Adrenal gland (tissue), 19 donors: ENCODE measurements at places on chromosomes 7 and 10. TPM values are rescaled to one million over a fixed set of nuclear protein-coding genes. Genes with fewer than 3 reads are reported as not detected.

DNA sequence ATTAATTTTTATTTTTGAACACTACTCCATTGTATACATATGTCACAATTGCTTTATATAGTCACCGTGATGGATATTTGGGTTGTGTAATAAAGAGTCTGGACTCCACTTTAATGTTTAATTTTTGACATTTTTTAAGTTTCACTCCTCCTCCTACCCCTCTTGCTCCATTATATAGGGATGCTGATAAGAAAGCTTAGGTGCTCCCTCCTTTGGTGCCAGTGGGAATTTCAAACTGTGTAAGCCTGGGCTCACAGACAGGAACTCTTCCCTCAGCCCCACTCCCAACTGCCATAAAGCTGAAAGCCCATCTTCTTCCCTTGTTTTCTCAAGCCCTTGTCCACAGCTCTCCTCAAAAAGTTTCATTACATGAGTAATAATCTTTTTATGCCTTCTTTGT lies 47.6 kb downstream of the TWIST1 start:
- no peak for DNase-seq
- no peaks in the 10 kb centered on the region for H3K27me3 ChIP-seq
- no peaks in the 10 kb centered on the region for H3K4me1 ChIP-seq
- no peaks in the 10 kb centered on the region for H3K36me3 ChIP-seq
- H3K4me3 ChIP-seq: no peak overlapping the region

DNA sequence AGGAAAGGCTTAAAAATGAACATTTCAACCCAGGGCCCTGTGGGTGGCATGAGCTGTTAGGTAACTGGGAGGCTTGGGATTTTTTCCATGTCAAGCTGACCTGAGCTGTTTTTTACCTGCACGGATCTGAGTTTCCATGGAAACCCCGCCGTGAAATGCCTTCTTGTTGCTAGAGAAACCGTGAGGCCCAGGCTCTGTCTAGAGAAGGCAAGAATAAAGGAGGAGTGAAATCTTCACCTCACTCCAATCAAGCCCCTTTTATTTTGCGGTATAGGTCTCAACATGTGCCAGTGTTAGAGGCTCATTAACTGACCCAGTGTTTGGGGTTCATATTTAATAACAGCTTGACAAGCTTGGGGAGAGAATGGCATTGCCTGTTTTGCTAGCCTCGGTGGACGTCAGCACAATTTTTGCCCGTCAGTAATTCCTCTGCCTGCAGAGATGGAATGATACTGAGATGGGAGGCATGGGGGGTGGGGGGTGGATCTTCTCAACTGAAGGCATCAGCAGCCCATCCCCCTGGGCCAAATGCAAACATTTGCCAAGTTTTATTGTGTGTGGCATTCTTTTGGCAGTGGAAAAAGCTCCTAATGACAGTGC lies 48.9 kb upstream of the PDCD4 start:
- no peak overlapping the region for H3K27ac ChIP-seq
- no peaks in the 10 kb centered on the region for H3K36me3 ChIP-seq
- H3K4me1 ChIP-seq: peaks cover 18% of the 10 kb centered on the region
- no peak for DNase-seq
- H3K27me3 ChIP-seq: no peaks in the 10 kb centered on the region

- H3K4me1 ChIP-seq: peaks cover 24% of the 10 kb centered on the region
- no peaks in the 10 kb centered on the region for H3K27me3 ChIP-seq
- no peak overlapping the region for H3K4me3 ChIP-seq
- H3K36me3 ChIP-seq: no peaks in the 10 kb centered on the region
- H3K27ac ChIP-seq: no peak overlapping the region
- DNase-seq: no peak
Observed at GRCh38 chr10:124557648-124558338, 96.2 kb downstream of the LHPP start.

DNA sequence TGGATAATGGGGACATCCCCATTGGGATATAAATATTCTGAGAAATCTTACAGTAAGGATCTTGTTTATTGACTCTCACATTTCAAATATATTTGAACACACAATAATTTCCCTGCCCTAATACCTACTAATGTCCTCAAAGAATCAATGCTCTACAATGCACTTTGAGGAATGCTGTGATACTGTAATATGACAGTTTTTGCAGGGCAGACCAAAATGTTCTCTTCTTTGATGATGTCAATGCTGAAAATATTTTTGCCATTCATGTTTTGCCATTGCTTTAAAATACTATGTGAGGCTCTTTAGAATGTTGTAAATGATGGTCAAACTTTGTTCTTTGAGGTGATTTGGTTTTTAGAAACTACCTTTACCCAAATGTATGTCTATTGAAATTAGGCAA lies 594.1 kb downstream of the INHBA start:
- DNase-seq: no peak
- no peaks in the 10 kb centered on the region for H3K36me3 ChIP-seq
- H3K4me3 ChIP-seq: no peak overlapping the region
- no peaks in the 10 kb centered on the region for H3K4me1 ChIP-seq
- H3K27ac ChIP-seq: no peak overlapping the region

GRCh38 chr7:25196132-25196896 lies 32.0 kb downstream of the NPVF start:
- no peaks in the 10 kb centered on the region for H3K4me1 ChIP-seq
- H3K27ac ChIP-seq: no peak overlapping the region
- no peaks in the 10 kb centered on the region for H3K36me3 ChIP-seq
- no peak overlapping the region for H3K4me3 ChIP-seq

DNA sequence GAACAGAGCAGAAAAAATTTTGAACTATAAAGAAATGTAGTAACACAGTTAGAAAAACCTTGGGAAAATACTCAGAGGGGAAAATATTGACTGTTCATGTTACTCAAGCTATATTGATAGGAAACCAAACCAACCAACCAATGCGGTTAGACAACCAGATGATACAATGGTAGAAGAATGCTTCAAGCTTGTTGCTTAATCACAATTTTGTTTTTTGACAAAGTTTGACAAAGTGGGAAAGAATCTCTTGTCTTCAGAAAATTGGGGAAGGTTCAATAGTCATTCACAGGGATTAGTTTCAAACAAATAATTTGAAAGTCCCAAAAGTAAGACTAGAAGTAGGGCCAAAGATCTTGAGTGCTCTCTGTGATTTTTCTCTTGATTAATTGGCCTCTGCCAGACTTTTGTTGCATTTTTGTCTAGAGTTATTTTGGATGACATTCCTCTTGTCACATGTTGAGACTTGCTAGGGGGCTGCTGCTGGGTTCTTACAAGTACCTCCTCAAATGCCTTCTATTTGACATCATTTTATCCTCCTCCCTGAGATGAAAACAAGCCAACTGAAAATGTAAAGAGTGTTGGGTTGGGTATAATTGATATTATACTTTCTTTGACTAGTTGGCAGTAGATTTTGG lies 233.1 kb upstream of the PHYHIPL start:
- H3K27me3 ChIP-seq: no peaks in the 10 kb centered on the region
- no peaks in the 10 kb centered on the region for H3K36me3 ChIP-seq
- DNase-seq: no peak
- H3K27ac ChIP-seq: no peak overlapping the region

GRCh38 chr7:936386-937054 lies 18.0 kb downstream of the ADAP1 start:
- H3K27ac ChIP-seq: no peak overlapping the region
- H3K4me3 ChIP-seq: no peak overlapping the region
- H3K4me1 ChIP-seq: no peaks in the 10 kb centered on the region
- no peak for DNase-seq
- H3K36me3 ChIP-seq: no peaks in the 10 kb centered on the region
- no peaks in the 10 kb centered on the region for H3K27me3 ChIP-seq

GRCh38 chr7:129376778-129377700 lies 57.2 kb upstream of the STRIP2 start:
- H3K4me3 ChIP-seq: no peak overlapping the region
- H3K36me3 ChIP-seq: no peaks in the 10 kb centered on the region
- no peak overlapping the region for H3K27ac ChIP-seq

GRCh38 chr10:21492421-21492820 lies 33.1 kb downstream of the SKIDA1 start:
- H3K4me1 ChIP-seq: peaks cover 4% of the 10 kb centered on the region
- no peaks in the 10 kb centered on the region for H3K36me3 ChIP-seq
- H3K4me3 ChIP-seq: no peak overlapping the region
- no peak overlapping the region for H3K27ac ChIP-seq

DNA sequence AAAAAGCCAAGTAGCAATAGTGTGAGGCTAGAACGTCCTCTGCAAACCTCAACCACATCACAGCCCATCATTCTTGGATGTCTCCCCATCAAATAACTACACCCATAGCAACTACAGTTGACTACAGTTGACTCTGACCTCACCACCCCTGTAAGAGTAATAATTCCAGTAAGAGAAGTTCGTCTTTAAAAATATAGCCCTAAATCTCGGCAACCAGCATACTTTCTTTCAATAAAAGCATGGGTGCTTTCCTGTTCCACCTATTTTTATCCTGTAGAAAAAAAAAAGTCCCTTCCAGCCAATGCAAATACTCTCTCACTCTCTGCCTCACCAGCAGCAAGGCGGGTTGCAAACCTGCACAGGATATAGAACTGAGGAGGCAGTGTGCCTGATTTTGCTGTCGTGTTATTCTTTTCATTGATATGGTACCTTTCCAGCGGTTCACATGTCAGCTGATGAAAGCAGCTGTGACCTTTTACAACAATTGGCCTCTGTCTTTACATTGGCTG lies 187.5 kb upstream of the NFE2L3 start:
- peaks cover 4% of the 10 kb centered on the region for H3K27me3 ChIP-seq
- H3K36me3 ChIP-seq: no peaks in the 10 kb centered on the region
- no peaks in the 10 kb centered on the region for H3K4me1 ChIP-seq
- H3K27ac ChIP-seq: no peak overlapping the region
- DNase-seq: no peak

GRCh38 chr10:98916526-98917125 lies 319.0 kb downstream of the HPSE2 start:
- no peaks in the 10 kb centered on the region for H3K27me3 ChIP-seq
- no peaks in the 10 kb centered on the region for H3K4me1 ChIP-seq
- no peak overlapping the region for H3K27ac ChIP-seq
- H3K4me3 ChIP-seq: no peak overlapping the region

DNA sequence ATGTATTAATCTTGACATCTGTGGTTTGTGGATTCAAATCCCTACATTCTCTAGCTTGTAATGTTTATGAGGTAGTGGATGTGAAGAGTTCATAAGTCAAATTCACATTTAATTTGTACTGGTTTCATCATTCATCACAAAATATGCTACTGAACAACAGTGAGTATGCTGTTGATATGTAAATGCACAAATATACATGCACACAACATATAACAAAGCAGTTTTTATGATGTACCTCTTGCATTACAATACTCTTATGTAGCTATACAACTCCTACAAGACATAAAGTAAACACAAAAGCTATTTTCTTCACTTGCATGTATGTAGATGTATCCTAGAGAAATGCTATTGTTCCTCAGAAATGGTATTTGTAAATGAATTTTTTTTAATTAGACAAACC lies 111.0 kb upstream of the ANTXRL start:
- no peak overlapping the region for H3K27ac ChIP-seq
- no peaks in the 10 kb centered on the region for H3K27me3 ChIP-seq
- no peaks in the 10 kb centered on the region for H3K36me3 ChIP-seq
- H3K4me3 ChIP-seq: no peak overlapping the region
- no peak for DNase-seq
- no peaks in the 10 kb centered on the region for H3K4me1 ChIP-seq

GRCh38 chr10:85601526-85601925 lies 765.1 kb downstream of the GRID1 start:
- no peaks in the 10 kb centered on the region for H3K4me1 ChIP-seq
- H3K4me3 ChIP-seq: no peak overlapping the region
- no peaks in the 10 kb centered on the region for H3K36me3 ChIP-seq
- no peak overlapping the region for H3K27ac ChIP-seq
- no peak for DNase-seq
- H3K27me3 ChIP-seq: no peaks in the 10 kb centered on the region

GRCh38 chr10:6148251-6148701 lies 54.5 kb upstream of the PFKFB3 start:
- H3K27ac ChIP-seq: no peak overlapping the region
- no peak for DNase-seq
- no peak overlapping the region for H3K4me3 ChIP-seq
- H3K4me1 ChIP-seq: peaks cover 28% of the 10 kb centered on the region

DNA sequence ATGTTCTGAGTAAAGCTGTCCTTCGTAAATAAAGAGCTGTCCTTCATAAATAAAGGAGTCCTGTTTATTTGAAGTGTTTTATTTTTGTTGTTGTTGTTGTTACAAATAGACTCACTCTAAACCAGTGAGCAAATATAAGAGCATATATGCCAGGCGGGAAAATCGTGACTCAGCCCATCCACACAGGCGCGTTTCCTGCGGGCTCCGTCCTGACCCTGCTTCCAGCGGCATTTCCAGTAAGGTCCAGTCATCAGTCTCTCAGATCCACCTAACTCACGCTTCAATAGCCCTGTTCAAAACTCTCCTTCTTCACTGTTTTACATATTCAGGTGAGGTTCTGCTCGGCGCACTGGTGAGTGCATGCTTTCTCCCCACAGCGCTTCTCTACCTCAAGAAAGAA lies 277.2 kb upstream of the ADARB2 start:
- no peaks in the 10 kb centered on the region for H3K27me3 ChIP-seq
- H3K4me3 ChIP-seq: no peak overlapping the region
- DNase-seq: no peak
- no peaks in the 10 kb centered on the region for H3K36me3 ChIP-seq

DNA sequence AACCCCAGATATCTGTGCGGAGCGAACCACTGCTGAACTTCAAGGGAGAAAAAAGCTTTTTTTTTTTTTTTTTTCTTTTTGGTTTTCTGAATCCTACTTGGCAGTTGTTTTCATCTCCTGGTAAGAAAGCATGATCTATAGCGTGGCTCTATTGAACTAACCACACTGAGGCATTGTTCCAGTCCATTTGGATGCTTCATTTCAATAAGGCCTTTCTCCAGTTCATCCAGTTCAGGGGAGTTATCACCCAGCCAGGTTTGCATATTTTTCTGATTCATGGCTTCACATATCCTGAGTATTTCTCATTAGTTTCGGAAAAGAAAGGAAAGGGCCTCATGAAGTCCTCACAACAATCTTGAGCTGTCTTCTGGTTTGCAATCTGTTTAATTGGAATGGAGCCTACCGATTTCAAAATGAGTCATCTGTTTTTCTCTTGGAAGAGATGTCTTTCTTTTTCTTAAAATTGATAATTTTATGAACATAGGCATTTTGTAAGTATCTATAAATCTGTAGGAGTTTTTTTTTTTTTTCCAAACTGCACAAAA lies 93.1 kb upstream of the STEAP4 start:
- no peaks in the 10 kb centered on the region for H3K36me3 ChIP-seq
- H3K27me3 ChIP-seq: no peaks in the 10 kb centered on the region
- H3K4me3 ChIP-seq: no peak overlapping the region
- H3K4me1 ChIP-seq: no peaks in the 10 kb centered on the region

Gene FEZF1
- not detected for polyA plus RNA-seq

Gene PON1
- 0.54 TPM for polyA plus RNA-seq

Gene UTF1
- not detected for polyA plus RNA-seq

Gene ADRA2A
- 0.75 TPM for polyA plus RNA-seq

Gene TBX20
- 4.0 TPM for polyA plus RNA-seq
